ENCODE measurements at places on chromosomes 5 and 9.
A peak's percentile ranks its signal among the peaks of the same experiment; 100 is the strongest.

- no peak for DNase-seq
These were observed 40.9 kb downstream of the STX17 start for GRCh38 chr9:99947395-99947794.

DNA sequence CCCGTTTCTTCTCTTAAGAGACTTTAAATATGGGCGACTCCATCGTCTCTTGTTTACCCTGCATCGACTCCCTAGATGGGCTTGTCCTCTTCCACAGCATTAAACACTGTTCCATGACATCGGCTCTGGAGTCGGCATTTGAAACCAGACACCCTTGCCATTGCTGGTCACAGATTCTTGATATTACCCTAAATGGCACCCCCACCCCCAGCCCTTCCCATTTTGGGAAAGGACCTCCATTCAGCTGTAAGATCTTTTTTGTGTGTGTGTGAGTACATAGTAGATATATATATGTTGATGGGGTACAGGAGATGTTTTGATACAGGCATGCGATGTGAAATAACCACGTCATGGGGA lies 51.1 kb upstream of the SH3PXD2B start:
- no peak for DNase-seq

DNA sequence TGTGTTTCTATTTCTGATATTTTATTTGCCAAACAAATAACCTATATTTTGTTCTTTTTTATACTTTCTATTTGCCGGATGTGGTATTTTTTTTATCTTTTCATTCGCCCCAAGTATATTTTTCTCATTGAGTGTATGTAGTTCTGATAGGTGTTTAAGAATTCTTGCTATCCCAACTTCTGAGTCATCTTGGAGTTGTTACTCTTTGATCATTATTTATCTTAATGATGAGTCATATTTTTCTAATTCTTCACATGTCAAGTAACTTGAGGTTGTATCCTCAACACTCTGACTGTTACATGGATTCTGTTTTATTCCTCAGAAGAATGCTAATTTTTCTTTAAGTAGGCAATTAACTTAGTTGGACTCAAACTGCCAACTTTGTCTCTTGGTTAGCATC lies 498.1 kb downstream of the TLE1 start:
- no peak for DNase-seq

GRCh38 chr9:93134015-93134739 lies at the start of gene NINJ1:
Gene NINJ1, minus strand, starts transcription at chr9:93134251. Its CDS starts 34 bp downstream, at chr9:93134217.
- DNase-seq = peak; percentile 72

DNA sequence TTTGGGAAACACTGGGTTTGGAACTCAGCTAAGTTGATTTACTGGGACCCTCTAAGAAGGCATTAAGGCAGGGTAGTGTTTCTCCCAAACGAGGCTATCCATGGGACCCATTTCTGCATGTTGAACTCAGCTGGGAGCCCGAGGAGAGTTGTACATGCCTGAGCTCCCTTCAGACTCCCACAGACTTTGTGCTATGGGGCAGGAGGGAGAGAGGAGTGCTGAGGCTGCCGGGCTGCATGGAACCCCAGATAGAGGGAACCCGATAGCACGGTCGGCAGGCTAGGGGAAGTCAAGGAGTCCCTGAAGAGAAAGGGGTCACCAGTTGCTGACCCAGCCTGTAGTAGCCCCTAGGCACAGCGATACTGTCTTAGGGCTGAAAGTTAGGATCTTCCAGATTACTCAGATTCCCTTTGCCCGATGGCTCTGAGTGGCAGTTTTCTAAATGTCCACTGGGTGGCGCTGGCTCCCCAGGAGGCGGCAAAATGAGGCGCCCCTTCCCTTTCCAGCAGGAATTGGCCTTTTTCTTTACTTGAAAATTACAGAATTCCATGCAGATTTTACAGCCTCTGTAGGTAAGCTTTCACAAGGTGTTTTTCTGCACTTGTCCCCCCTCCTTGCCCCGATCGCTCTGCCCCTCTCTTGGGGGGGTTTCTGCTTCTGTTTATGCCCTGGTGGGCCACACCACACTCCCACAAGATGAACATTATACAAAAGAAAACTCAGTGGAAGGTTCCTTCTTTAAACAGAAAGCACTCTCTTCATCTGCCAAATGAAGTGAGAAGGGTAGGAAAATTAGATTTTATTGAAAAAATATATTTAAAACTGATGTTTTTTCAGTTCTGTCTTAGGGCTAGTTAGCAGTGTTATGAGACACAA lies 17.8 kb downstream of the NANS start:
- DNase-seq = peak; percentile 8

GRCh38 chr9:84852617-84853301 lies 183.2 kb downstream of the NTRK2 start:
- DNase-seq = no peak

DNA sequence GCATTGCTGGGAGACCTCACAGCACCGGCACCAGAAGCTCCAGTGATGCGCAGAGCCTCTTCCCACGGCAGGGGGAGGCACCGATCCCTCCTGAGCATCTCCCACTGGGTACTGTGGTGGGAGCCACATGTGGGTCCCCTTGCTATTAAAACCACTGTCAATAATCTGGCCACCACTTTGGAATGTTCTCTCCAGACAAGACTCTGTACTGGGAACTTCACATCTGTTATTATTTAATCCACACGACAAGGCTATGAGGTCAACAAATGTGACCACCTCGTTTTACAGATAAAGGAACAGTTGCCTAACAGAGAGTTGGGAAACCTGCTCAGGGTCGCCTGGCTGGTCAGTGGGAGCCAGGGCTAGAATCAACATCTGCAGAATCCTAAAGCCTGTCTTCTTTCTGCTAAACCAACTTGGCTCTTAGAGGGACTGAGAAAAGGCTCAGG lies 72.7 kb downstream of the EPB41L4B start:
- DNase-seq = no peak

DNA sequence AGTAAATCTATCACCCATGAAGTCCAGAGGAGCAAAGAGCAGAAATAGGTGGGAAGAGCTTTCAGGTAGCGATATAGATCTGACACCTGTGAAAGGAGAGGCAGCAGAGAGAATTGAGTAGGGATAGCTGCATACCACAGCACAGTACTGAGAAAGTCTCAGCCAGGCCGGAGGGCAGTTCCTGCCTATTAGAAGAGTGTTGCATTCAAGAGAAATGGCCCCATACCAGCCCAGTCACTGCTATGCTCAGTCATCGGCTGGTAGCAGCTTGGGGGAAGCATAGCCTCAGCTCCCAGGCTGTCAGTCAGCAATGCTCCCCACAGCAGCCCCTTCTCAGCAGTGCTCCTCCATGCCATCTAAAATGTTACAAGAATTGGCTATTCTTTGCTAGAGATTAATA lies 285.1 kb upstream of the CDH6 start:
- DNase-seq = no peak

DNA sequence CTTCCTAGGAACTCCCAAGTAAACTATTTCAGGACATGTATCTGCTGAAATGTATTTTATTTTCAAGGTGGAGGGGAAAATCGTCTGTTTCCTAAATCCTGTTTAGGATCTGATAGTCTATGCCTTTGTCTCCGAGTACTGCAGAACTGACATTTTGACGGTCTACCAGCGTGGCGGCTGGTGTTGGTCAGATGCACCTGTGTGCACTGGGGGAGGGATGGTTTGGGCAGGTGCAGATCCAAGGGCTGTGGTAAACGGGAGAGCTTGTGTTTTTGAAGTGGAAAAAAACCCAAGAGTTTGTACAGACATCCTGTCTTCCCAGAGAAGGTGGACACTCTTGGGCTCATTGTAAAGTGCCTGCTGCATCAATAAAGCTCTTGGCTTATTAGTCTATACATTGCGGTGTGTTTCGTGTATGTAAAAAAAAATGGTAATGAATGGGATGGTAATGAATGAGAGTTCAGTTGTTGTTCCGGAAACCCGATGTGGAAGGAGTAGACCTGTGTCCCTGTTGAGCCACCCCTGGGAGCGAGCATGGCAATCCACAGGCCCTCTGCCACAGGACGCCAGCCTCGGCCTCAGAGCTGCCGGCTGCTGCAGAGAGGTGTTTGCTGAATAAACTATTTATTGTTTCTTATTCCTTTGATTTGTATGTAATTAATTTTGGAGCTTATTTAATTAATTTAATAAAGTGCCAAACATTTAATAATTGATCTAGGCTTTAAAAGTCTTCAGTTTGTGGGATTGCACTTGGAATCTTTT lies 15.3 kb downstream of the ARPC5L start:
- no peak for DNase-seq

- no peak for DNase-seq
These were observed 60.1 kb downstream of the PDE4D start for GRCh38 chr5:59833448-59833847.

- DNase-seq = no peak
These were observed 596 bp downstream of the SLC28A3 start for GRCh38 chr9:84339962-84340361.

GRCh38 chr5:84632418-84632817 lies 247.7 kb upstream of the EDIL3 start:
- no peak for DNase-seq

GRCh38 chr5:174358276-174358675 lies 312.8 kb downstream of the NSG2 start:
- DNase-seq = no peak

GRCh38 chr5:67319935-67320725 lies 123.5 kb upstream of the CD180 start:
- DNase-seq = no peak

- DNase-seq = no peak
These were observed 54.1 kb upstream of the ABL1 start for GRCh38 chr9:130780865-130781504.

- DNase-seq = no peak
These were observed 115.3 kb upstream of the FSTL4 start for GRCh38 chr5:133727636-133728035.

- no peak for DNase-seq
These were observed 82.7 kb upstream of the NEURL1B start for GRCh38 chr5:172558076-172558976.

GRCh38 chr9:35060548-35061207 lies 11.7 kb downstream of the VCP start:
- DNase-seq = no peak

GRCh38 chr9:16867576-16868311 lies 2.7 kb downstream of the BNC2 start:
- DNase-seq = no peak

DNA sequence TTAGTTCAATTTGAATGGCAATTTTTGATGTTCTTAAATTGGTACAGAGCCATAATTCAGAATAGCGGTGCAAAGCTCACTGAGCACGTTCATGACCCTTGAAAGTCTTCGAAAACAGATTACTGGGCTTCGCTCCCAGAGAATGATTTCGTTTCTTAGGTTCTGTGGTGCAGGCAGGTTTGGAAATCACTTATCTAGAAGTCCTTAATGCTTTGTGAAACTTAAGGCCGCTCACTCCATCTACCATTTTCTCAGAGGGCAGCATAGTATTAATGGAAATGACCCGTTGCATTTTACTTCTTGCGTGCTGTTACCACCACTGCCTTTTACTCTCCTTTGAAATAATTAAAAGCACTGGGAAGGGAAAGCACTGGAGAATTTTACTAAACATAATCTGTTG lies 2.9 kb upstream of the MAT2B start:
- DNase-seq = no peak

GRCh38 chr5:118522626-118523025 lies 465.7 kb downstream of the DTWD2 start:
- no peak for DNase-seq

- DNase-seq = no peak
These were observed 12.4 kb downstream of the ANKRD33B start for GRCh38 chr5:10576121-10576789.

GRCh38 chr9:74447451-74448193 lies 49.5 kb upstream of the RORB start:
- DNase-seq = no peak

GRCh38 chr9:107274096-107274495 lies 9.0 kb upstream of the RAD23B start:
- no peak for DNase-seq
